HFF-Myc (cell line): ENCODE measurements at places on chromosomes 1 and 21.

- DNase-seq: no peak
Measured at GRCh38 chr21:29230551-29231261, 68.0 kb upstream of the BACH1 start.

- peak; percentile 15 for DNase-seq
Measured at GRCh38 chr1:159779403-159779851, 1.3 kb upstream of the DUSP23 start.

DNA sequence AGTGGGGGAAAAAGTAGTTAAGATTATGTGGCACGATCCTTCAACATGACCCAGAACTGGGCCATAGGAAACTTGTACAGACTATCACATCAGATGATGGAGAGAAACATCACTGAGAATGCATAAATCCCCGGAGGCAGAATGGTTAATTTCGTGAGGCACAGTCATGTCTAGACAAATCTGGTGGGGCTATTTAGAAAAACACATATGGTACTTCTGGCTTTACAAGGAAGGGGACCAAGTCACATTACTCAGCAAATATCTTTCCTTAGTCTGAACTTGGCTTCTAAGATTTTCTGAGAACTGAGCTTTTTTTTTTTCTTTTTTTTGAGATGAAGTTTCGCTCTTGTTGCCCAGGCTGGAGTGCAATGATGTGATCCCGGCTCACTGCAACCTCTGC is 9.2 kb upstream of the UQCRHL start:
- no peak for DNase-seq

GRCh38 chr1:3727825-3728776 is 24.1 kb upstream of the CCDC27 start:
- no peak for DNase-seq

- DNase-seq: no peak
Measured at GRCh38 chr1:10820422-10820821, 24.0 kb upstream of the CASZ1 start.

DNA sequence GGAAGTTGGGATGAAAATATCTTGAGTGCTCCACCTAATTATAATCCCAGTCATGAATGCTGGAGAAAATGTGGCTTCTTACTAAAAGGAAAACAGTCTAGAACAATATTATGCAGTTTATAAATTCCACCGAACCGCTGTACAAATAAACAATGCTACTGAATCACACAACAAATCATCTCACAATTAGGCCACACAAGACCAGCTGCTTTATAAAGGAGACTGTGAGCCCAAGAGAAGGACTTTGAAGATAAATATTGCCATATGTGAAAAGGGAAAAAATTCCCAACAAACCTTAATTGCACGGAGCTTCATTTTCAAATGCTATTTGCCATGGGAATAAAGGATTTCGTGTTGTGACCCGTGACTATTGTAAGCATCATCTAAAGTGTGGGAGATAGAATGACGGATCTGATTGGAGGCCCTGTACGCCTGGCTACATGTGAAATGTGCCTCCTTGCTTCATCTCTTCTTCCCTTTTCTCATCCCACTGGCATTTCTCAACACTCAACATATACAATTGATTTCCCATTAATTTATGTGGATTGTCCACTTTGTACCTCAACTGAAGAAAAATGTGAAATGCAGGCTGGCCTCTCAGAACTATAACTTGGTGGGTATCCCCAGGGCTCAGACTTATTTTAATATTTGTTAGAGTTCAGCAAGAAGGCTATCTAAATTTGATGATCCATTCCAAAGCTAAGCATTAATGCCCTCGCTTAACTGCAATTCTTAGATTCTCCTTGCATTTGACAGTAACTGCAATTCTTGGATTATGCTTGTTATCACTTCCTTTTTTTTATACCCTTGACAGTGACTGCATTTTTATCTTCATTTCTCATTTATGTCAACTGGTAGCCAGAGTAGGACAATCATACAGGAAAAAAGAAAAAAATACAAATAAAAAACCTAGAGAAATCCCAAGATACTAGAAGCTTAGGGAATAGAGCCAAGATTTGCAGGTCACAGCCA is 122.3 kb downstream of the TGFB2 start:
- peak; percentile 86 for DNase-seq

- DNase-seq: no peak
Measured at GRCh38 chr1:107976431-107976830, 11.5 kb upstream of the VAV3 start.

GRCh38 chr1:53585129-53585528 is 125.9 kb downstream of the DMRTB1 start:
- DNase-seq: no peak

- DNase-seq: no peak
Measured at GRCh38 chr1:8541961-8542521, 224.1 kb downstream of the SLC45A1 start.

DNA sequence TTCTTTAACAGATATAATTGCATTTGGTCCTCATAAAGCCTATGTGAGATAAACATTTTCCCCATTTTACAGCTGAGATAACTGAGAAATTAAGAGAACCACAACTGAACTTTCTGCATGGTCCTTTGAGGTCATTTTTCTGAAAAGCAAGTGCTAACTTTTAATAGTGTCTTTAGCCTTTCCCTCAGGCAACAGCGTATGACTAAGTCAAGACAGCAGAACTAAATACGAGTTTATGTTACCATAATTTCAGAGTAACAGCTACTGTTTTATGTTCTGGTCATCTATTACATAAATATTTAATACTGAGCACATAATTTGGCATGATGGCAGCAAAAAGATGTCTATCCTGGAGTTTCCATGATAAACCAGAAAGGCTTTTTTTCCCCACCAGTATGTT is 95.6 kb downstream of the OLFML2B start:
- no peak for DNase-seq

- DNase-seq: no peak
Measured at GRCh38 chr21:33136847-33137502, 67.0 kb downstream of the OLIG1 start.

DNA sequence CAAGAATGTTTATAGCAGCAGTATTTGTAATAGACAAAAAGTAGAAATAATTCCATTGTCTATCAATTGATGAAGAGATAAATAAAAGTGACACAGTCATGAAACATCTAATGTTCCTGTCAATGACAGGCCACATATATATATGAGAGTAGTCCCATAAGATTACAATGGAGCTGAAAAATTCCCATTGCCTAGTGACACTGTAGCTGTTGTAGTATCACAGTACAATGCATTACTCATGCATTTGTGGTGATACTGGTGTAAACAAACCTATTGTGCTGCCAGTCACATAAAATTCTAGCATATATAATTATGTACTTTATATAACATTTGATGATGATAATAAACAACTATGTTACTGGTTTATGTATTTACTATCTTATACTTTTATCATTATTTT is 141.9 kb upstream of the LYPLAL1 start:
- DNase-seq: no peak

- DNase-seq: no peak
Measured at GRCh38 chr1:113094506-113094905, 21.5 kb downstream of the LRIG2 start.

DNA sequence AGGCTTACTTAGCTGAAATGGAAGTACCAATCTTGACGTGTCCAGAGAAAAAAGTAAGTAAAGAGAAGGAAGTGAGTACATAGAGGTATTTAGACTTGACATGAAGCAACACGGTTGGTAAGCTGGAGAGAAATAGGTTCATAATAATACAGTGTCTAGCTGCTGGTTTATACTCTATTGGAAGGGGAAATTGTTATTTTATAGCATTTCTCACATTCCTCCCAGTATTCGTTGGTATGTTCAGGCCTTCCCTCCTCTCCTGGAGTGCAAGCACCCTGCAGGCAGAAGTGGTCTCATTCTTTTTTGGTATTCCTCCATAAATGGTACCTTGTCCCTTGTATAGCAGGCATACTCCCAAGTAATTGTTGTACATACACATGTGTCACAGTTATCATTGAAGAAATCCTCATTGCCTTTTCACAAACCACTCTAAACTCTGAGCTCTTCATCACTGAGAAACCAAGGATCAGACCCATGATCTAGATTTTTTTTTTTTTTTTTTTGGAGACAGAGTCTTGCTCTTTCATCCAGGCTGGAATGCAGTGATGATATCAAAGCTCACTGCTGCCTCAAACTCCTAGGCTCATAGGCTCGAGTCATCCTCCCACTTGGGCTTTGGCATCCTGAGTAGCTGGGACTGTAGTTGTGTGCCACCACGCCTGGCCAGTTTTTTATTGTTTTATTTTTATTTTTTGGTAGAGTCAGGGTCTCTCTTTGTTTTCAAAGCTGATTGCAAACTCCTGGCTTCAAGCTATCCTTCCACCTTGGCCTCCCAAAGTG is 9.8 kb upstream of the IPO9 start:
- no peak for DNase-seq

- no peak for DNase-seq
Measured at GRCh38 chr1:58884706-58885661, 101.1 kb upstream of the JUN start.

GRCh38 chr1:68751723-68752122 is 254.8 kb upstream of the DEPDC1 start:
- DNase-seq: no peak

DNA sequence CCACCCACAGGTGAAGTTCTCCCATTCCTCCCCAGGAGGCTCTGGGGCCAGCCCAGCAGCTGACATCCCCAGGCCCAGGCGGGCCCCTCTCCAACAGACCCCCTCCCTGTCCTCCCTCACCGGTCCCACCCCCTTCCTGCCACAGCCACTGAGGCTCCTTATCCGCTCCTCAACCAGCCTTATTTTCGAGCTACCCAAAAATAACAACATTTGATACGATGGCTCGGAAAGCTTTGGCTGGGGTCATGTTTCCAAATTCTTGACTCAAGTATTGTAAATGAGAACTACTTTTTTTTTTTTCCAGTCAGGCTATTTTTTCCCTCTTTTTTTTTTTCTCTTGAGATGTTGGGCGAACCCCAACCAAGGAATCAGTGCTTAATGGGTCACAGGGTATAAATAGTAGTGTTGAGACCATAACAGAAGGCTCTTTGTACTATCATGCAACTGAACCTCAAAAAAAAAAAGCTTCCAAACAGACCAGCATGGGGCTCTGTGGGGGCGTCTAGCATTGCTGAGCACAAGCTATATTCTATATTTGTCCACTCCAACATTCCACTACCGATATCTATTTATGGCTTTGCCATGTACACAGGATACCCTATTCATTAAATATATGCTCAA is 27.2 kb downstream of the IRF2BP2 start:
- no peak for DNase-seq

- no peak for DNase-seq
Measured at GRCh38 chr1:66243548-66244130, 290.3 kb upstream of the SGIP1 start.

DNA sequence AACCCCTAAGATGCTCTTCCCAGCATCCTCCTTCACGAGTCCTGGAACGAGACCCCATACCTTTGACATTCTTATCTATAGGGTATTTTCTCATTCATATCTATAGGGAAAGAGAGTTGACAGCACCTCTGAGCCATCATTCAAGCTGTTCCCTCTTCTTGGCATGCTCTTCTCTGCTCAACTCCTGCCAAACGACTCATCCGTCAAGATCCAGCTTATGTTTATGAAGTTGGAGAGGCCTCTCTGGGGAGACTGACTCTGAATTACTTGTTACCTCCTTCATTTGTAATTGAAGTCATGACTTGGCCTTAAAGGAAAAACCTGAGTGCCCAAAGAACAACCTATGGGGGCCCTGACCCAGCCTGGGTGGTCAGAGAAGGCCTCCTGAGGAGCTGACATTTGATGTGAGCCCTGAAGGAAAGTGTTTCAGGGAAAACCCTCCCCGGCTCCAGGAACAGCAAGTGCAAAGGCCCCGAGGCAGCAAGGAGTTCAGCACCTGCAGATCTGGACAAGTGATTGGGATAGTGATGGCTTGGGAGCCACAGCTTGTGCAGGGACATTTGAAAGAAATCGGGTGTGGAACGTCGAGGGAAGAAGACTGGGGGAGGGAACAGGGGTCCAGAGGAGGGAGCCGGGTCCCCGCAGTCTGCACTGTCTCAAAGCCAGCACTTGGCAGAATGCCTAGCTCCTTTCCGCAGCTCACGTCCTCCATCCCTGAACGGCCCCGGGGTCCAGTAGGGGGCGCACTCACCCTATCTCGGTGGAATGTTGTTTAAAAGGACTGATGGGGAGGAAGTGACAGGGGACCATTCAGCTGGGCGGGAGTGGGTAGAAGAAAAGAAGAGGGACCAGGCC is 14.0 kb upstream of the CDA start:
- peak; percentile 52 for DNase-seq

DNA sequence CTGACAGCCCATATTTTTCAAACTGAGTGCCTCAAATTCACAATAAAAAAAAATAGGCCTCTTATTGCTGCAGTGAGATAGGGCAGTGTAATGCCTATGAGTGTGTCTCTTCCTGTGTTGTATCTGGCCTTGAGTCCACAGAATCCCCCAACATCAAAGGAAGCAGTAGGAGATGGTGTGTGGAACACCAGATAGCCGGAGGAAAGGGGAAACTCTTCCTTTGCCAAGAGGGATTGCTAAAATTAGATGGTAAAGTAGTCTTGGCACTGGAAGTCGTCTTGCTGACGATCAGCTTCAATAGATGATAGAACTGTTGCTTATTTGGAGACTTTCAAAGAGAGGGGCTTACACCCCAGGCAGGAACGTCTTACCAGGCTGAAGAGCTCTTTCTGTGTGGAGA is 51.8 kb downstream of the RUNX1 start:
- no peak for DNase-seq

DNA sequence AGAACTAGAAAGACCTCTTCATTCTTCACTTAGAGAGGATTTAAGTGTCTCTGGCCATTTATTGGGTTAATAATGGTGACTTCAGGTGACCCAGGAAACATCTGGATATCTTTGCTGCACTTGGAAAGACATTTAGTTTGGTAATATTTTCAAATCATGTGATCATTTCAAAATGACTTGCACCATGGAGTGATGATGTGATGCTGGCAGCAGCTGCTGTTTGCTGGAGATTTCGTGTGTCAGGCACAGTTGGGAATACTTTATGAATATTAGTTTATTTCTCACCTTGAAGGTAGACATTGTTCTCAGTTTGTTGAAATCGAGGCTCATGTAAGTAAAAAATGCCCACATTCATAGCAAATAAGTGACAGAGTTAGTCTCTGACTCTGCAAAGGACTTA is 236.0 kb downstream of the DISC1 start:
- DNase-seq: no peak

- peak; percentile 6 for DNase-seq
Measured at GRCh38 chr1:50704126-50704525, 255.9 kb downstream of the FAF1 start.

DNA sequence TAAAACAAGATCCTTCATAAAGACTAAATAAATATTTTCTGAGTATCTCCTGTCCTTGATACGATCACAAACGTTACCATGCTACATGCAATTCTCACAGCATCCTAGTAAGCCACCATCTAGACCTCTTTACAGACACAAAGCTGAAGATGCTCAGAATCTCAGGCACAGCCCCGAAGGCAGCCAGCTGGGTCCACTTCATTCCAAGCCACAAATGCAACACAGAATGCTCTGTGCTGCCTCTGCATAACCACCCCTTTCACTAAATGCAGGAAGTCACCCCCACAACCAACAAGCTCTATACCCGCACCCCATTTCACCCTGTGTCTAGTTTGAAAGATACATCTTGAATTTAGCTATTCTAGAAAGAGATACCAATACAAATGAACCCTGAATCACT is 12.9 kb downstream of the RCAN1 start:
- no peak for DNase-seq

GRCh38 chr1:229385853-229386456 is 43.1 kb upstream of the CCSAP start:
- no peak for DNase-seq

- no peak for DNase-seq
Measured at GRCh38 chr1:94962409-94963265, 35.7 kb upstream of the CNN3 start.

GRCh38 chr1:197614916-197615692 is 160.2 kb downstream of the DENND1B start:
- peak; percentile 27 for DNase-seq

- no peak for DNase-seq
Measured at GRCh38 chr1:101148980-101149379, 87.8 kb upstream of the S1PR1 start.
